A172 (cell line): ENCODE measurements at places on chromosomes 12 and 14.

DNA sequence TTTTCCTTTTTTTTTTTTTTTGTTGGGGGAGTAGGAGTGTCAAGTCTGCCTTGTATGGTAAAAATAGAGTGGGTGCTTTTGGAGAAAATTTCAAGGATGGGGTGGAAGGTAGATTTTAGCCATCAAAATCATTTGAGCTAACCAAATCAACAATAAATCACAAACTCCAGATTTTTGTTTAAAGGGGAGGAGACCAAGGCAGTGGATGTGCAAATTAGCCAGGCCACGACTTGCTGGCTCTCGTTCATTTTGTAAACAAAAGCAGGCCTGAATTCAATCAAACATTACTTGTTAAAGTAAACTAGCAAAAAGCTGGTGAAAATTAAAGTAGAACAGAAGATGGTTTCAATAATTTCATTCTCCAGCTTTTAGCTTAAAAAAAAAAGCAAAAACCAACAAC lies 387.2 kb downstream of the BMP4 start:
- DNase-seq, result no peak

DNA sequence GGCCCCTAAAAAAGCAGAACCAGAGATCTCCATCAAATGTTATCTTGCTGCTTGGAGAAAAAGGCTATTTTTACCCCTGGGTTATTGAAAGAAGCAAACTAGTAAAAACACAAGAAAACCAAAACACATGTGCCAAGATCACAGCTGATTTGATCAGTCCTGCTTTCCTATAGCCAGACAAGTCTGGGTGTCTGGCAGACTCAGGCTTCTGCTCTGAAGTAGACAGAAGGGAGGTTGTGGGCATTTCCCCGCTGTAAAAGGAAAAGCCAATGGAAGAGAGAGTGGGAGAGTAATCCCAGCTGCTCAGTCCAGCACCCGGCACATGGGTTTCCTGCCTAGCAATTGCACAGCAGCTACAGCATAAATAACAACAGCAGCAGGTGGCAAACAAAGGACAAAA lies 177.9 kb downstream of the PHLDA1 start:
- DNase-seq, result no peak

DNA sequence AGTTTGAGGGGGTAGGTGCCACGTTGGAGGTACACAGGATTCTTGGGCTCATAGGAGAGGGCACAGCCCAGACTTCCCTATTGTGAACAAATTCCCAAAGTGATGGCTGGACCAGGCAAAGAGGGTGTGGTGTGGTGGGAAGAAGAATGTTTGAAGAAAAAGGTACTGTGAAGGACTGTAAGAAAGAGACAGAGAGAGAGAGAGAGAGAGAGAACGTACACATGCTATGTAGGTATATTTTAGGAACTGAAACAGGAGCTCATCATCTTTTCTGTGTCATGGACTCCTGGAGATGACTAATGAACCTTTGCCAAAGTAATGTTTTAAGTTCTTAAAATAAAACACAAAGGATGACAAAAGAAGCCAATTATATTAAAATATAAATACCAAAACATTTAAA lies 24.5 kb downstream of the SLC17A8 start:
- DNase-seq, result no peak

DNA sequence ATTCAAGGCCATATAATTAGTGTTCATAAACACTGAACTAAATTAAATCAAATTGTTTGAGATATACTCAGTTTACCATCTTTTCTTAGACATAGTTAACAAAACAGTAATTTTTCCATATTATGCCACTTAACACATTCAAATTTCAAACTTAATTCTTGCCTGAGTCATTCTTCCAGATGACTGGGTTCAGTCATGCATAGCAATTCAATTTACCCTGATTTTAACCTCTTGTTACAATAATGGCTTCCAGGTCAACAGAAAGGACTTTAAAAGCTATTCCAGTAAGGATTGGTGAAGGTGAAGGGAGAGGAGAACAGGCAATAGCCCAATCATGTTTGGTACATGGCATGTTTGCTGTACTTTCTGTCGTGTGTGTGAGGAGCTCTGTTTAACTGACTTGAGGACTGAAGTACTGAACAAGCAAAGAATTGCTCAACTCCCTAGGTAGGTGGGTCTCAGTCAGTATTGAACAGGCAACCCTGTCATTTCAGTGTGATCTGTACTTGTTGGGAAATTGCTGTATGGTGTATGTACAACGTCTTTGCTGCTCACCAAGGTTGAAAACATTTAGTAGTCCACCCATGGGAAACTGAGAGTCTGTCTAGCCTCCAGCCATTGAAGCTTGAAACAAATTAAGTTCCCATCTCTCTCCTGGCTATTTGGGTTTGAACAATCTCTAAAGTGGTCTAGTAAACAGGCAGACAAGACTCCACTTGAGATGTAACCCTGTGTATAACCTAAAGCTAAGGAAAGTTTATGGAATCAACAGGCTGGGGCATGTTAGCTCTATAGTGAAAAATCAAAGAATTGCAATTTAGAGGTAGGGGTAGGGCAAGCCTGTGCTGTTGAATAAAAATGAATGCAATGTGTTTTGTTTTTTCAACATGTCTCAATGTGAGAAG lies 327.2 kb downstream of the BTG1 start:
- no peak for DNase-seq

DNA sequence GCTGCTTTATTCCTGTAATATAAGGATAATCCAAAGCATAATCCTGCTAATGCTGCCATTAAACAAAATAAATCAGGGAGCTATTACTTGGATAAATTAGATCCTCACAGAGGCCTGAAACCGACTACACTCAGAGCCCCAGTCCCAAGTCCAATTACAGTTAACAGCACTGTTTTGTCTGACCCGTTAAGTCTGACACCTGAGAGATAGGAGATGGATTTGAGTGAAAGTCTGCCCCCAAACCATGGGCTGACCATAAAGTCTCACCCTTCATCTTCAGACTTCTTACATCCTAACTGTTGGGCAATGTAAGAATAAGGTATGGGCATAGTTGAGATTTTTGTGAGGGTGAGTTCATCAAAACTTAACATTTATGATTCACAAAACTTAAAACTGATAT lies 181.7 kb downstream of the PLCZ1 start:
- DNase-seq, result no peak

GRCh38 chr12:75526655-75527511 lies 15.5 kb upstream of the KRR1 start:
- DNase-seq, result peak; percentile 47

DNA sequence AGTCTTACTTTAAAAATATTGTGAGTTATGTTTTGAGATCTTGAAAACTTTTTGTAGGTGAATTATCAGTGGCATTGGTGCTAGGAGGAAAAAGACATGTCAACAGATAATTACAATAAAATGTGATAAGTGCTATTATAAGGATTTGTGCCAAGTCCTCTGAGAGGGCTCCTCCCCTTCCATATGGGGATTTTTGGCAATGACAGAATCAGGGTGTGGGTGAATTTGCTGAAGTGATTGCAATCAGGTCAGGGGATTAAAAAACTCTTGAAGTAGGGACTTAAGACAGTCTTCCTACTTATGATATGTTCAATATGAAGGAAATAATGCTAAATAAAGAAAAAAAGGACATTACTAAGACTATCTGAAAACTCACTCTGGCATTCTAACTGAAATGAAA lies 122.5 kb downstream of the SLC15A5 start:
- no peak for DNase-seq

GRCh38 chr14:59811815-59812214 lies 58.8 kb downstream of the RTN1 start:
- DNase-seq, result no peak

DNA sequence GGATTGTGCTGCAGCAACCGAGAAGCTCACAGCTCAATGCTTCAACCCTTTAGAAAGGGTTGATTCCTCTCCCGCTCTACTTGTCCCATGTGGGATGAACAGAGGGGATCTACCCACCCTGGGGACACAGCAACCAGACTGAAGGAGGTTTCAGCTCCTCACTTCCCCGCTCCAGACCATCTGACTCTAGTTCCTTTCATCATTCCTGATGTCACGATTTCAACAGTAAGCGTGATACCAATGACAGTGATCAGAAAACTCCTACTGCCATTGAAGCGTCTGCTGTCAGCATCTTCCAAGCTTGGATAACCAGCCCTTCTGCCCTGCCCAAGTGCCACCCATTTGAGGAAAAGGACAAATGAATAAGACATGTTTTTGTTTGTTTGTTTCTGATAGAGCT lies 14.3 kb downstream of the SERPINA1 start:
- no peak for DNase-seq

DNA sequence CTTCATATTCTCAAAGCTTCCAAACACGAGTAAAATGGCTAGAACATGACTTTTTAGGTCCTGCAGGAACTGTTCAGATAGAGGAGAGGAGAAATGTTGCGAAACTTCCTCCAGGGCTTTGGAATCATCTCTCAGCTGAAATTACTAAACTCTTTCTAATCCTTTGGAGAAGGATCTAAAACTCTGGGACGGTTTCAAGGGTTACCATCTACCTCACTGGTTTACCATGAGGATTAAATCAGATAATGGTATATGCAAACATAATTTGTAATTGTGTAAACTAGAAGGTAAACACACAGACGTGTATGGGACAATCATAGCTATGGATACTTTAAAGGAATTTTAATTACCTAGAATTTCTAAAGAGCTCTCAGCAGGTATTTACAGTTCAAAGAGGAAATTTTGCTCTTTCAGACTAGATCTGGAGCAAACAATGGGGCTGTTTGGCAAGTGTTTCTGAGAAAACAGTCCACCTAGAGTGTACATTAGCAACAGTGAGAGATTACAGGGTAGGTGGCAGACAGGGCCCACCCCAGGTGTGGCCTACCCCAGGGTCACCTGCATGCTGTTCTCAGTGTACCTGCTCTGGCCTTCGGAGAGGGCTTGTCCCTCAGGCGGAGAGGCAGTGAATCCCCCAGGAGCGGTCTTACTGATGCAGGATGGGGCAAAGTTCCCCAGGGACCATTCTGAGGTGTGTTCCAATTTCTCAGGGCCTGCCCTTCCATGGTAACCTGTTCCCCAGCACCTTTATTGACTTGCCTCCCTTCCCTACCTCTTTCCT lies 124.7 kb upstream of the MAX start:
- no peak for DNase-seq

- DNase-seq, result no peak
Measured at GRCh38 chr12:53532524-53533445, 25.5 kb upstream of the NPFF start.

GRCh38 chr12:104167519-104168458 lies 29.8 kb upstream of the NFYB start:
- DNase-seq, result no peak
